ENCODE measurements at places on chromosomes 4 and X.

- peak; percentile 12 for DNase-seq
These were observed 1.1 kb downstream of the SOWAHB start for GRCh38 chr4:76896614-76897535.

GRCh38 chr4:48018112-48018511 lies 1.5 kb downstream of the NIPAL1 start:
- DNase-seq, result no peak

DNA sequence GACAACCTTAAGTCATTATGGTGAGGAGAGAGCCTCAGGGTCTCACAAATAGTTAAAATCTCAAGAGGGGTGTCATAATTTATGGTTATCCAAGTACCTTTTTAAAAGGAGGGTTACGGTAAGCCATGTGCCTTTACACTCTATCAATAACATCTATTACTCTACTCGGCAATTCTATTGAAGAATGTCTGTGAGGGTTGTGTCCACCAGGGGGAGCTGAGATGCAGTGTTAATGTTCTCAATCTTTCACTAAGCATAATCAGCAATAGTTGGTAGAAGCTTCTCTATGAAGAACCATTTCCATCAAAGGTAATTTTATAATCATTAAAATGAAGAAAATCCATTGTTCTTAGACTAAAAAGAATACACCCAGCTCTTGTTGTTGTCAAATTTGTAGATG lies 457.4 kb downstream of the CENPC start:
- DNase-seq, result no peak

DNA sequence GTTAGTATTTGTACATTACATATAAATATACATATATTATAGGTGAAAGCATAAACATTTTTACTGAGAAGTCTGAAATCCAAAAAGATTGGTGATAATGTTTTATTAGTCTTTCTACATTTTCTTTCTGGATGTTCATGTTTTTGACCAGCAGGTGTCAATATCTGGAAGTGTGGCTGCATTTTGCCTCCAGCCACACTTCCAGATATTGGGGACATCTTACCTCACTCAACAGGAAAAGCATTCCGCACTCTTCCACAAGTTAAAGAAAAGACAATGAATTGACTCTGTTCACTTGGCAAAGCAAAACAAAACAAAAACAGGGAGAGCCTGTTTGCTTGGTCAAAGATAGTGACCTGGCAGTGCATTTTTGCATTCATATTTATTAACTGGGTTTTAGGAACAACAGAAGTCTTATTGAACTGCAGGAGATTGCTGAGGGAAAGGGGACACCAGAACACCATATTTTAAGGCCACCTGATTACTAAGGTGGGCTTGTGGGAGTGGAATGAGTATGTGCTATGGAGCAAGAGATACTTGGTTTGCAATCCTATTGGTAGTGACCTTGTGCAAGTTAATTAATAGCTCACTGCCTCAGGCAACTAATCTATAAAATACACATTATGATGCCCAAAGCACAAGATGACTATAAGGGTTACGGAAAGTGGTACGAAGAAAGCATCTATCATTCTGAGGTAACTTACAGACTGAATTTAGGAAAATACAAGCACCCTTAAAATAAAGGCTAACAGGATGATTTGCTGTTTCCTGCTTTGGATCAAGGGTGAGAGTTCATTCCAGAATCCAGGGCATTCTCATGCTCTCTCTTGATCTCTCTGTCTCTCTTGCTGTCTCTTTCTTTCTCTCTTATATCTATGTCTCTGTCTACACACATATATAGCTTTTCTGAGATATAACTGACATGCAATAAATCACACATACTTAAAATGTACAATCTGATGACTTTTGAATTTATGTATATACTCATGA lies 389.9 kb upstream of the EMCN start:
- DNase-seq, result no peak

DNA sequence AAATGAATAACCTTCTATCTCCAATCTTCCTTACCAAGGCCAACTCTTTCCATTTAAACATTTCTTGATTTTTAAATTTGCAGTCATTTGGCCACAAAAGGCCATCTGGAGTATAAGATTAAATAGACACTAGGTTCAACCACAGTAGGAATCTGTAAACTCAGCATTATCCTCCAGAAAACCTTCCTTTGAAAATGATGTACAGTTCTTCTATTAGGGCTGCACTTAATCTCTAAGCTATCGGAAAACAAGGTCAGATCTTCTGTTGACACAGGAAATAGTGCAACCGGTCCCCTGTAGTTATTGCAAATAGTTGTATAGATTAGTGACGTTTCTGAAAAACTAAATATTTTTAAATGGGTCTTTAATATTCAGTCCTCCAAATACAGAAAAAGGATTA lies 359.0 kb upstream of the ATOH1 start:
- DNase-seq, result no peak

DNA sequence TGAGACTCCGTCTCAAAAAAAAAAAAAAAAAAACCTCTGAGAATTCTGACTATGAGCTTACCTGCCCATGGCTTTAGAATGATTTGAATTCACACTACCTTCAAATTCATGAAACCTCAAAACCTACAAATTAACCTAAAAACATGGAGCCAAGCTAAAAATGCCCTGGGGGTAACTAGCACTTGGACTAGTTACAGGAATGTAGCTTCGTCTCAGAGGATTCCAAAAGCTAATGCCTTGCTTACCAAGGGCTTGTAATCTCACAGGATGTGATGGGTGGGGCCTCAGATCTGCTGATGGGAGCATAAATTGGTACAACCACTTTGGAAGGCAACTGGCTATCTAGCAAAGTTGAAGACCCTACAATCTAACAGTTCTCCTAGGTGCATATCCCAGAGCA lies 79.4 kb upstream of the SPRY1 start:
- DNase-seq, result no peak

- DNase-seq, result no peak
These were observed 18.4 kb upstream of the CWH43 start for GRCh38 chr4:48967631-48968030.

- DNase-seq, result no peak
These were observed 460.3 kb downstream of the MID1IP1 start for GRCh38 chrX:39261446-39262147.

DNA sequence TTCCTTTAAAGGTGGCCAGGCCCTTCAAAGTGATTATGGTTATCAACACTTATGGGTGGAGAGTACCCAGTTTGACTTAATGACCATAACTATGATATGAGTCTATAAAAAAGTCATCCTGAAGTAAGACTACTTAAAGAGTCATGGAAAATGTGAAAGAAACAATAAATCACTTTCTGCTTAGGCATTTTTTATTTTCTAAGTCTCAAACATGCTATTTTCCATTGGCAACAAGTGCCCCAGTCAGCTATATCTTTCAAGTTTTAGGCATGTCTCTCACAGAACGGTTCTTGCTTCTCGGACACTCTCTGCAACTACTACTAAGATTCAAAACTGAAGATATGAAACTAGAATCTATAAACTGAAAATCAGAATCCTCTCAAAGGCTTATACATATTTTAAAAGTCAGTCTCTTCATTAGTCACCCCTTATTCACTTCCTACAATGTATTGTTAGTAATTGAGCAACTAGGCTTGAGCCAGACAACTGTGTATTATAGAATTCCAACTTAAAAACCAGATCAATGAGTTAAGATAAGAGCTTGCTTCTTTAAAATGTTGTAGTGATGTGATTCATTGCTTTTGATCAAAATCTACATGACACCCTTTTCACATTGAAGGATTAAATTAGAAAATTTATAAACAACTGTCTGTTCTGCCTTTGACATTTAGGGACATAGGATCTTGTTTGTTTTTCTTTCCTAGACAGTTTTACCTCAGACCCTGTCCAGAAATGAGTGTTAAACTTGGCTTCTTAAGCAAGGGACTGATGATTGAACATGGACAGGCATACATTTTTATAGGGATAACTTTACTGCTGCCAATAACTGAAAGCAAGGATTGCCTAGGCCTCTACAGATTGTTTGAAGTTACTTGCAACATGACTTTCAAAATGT lies 2.9 kb downstream of the ANTXR2 start:
- no peak for DNase-seq

GRCh38 chrX:19887911-19888879 lies 795 bp upstream of the SH3KBP1 start:
- peak; percentile 35 for DNase-seq

DNA sequence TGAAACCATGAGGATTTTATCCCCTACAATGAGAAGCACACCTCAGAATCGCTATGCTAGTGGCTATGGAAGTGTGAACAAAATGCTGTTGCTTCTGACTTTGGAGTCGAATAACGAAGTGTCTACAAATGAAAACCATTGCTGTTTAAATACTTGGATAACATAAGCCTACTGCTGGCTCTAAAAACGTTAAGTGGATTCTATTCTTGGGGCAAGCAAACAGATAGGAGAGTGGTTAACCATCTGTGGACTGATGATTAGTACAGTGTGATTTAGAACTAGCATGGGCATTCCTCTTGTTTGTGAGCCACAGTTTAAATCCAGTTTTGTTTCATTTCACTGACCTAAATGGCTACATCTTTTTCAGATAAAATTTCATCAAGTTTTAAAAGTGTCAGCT lies 109.7 kb upstream of the PNPLA4 start:
- no peak for DNase-seq

DNA sequence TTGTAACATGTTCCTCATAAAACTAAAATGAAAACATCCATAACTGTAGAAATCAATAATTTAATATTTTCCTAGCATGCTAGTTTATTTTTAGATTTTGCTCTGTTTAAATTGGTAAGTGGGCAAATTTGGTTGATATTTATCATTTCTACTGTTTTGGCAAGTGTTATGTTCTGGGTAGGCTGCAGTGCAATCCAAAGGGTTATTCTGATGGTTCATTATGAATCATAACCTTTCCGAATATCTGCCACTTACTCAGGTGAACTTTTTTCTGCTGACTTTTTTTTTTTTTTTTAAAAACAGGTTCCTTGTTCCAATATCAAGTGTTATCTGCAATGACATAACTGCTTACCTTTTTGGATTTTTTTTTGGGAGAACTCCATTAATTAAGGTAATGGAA lies 52.0 kb downstream of the CDS1 start:
- DNase-seq, result no peak

GRCh38 chr4:121791481-121791880 lies 9.6 kb upstream of the EXOSC9 start:
- DNase-seq, result no peak

GRCh38 chr4:67558493-67558892 lies at the start of gene STAP1:
STAP1 (plus strand) TSS chr4:67558727; CDS start chr4:67558810, 83 bp downstream.
- DNase-seq, result no peak

DNA sequence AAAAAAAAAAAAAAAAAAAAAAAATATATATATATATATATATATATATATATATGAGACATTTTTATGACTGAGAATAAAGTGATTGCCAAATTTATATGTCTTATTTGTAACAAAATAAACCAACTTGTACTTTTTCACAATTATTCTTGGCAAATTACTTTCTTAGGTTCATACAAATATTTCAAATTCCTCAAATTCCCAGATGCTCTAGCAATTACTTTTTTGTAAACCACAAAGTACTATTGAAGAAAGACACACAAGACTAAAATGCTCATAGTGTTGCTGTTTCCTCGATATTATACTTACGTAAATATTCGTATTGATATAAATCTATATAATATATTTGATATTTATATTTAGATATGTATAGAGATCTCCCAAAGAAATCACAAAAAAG lies 390.0 kb downstream of the FAT4 start:
- no peak for DNase-seq

- no peak for DNase-seq
These were observed 77.2 kb downstream of the GSTCD start for GRCh38 chr4:105785792-105786191.

- DNase-seq, result no peak
These were observed 116.4 kb downstream of the RAP1GDS1 start for GRCh38 chr4:98377559-98377958.

- DNase-seq, result no peak
These were observed 6.0 kb upstream of the IL3RA start for GRCh38 chrX:1330605-1331004.

DNA sequence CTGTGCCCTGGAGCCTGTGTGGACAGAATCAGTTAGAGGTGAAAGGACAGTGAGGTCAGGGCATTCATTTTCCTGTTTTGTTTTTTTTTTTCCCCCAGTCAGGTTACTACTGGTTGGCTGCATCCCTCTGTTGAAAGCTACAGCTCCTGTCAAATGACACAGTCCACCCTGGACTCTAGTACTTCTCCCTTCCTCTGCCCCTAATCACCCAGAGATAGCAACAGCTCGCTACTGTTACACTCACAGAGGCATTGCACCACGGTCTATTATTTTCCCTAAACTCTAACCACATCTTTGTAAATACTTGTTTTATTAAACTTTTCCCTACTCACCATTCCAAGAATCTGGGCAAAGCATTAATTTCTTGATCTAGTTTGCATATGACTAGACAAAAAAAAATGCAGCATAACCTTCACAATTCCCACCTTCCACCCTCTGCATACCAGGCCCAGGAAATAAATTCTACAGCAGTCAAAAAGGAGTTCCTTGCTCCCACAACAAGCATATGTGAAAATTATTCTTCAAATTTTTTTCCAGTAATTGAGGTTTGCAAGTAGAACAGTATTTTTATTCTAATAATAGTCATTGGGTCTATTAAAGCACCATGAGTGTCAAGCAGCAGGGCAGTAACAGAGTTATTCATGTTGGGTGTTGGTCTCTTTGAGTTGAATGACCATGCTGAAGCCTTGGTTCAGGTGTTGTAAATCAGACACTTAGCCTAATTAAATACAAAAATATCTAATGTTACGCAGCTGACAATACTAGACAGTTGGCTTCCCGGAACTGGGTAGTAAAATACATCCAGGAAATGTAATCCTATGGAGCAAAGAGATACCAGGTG lies 329.2 kb downstream of the INPP4B start:
- DNase-seq, result no peak

- no peak for DNase-seq
These were observed 35.5 kb upstream of the CD99L2 start for GRCh38 chrX:150933945-150934350.

DNA sequence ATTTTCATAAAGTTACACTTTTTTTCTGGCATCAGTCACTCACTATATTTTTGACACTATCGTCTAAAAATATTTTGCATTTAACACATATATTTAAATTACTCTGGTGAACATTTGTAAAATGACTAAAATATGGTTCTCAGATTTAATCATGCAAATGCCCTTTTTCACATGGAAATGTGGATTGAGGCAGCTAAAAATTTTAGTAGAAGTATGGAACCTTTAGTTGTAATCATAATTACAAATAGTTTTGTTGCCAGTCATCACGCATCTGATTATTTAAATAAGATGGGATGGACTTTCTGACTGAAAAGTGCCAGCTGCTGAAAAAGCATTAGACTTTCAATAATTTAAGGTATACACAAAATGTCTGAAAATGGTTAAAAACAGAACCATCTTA lies 119.3 kb downstream of the PDHA2 start:
- no peak for DNase-seq

DNA sequence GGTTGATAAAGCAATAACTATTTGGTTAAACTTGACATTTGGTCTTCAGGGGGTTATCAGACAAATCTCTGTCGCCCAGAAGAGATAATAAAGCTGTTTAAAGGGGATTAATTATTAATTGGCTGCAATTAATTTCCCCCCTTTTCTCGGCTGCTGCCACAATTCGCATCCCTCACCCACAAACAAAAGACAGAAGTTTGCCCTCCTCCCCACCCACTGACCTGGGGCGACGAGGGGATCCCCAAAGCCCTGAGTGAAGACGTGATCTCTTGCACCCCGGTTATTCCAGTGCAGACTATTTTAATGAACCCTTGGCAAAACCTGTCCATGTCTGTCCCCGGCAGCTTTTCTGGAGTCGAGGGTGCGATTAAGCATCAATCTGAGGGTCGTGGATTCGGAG lies 55.7 kb upstream of the TMEM33 start:
- no peak for DNase-seq

Data from effector CD4-positive, alpha-beta T cell (primary cell).